Stimulated activated CD4-positive, alpha-beta T cell treated with anti-CD3 and anti-CD28 coated beads, Interleukin-15, amount 100 ng/mL, for 1 hour (primary cell): ENCODE measurements at places on chromosomes 5 and 9.

DNA sequence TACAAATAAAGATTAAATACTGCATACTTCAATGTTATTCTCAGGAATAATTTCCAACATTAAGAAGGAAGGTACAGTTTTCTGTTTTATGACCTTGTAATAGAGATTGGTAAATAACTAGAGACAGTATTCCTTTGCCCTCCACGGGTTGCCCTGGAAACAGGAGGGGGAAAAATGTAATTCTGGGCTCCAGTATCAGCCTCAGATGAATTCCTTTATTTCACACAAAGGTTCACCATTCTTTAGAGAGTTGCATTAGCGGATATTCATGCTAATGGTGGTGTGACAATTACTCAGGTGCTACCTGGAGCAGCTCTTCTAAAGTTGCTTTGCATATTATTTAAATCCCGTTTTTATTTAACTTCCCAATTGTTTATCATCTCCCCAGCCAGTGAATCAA, 42.6 kb downstream of the CETN3 start:
- no peak for DNase-seq

GRCh38 chr9:126880226-126880946, 19.9 kb downstream of the ZBTB34 start:
- no peak for DNase-seq

GRCh38 chr9:133818444-133818843, 80.3 kb upstream of the SARDH start:
- DNase-seq: no peak

GRCh38 chr9:95107976-95108375, 209.5 kb downstream of the FANCC start:
- DNase-seq: no peak

DNA sequence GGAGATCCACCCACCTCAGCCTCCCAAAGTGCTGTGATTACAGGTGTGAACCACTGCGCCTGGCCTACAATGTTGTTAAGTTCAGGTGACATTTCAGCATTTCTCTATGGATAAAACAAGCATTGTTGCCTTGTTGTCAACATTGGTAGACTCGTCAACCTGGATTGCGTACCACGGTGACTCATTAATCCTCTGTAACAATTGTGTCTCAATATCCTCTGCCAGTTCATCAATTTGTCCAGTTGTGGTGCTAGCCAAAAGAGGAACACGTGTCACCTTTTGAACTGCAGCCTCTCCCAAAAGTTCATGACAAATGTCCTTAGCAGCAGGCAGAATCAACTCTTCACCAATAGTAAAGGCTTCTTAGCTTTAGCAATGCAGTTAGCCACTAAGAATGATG, 46.3 kb upstream of the LARP1 start:
- DNase-seq: no peak

DNA sequence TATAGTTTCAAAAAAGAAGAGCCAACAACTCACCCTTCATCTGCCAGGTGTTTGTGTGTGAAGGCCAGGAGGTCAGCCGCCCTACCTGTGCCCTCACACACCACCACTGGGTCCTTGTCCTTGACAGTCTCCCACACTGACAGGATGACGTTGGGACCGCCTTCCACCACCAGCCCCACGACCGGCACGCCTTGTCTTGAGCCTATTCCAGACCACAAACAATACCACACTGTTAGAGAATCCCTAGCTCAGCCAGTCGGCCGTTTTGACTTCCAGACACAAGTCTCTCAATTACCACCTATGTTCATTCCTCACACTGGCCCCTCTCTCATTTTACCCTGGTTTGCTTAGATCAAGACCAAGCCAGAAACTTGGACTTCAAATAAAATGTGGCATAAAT, 66.1 kb downstream of the TRPM6 start:
- no peak for DNase-seq

- DNase-seq: no peak
Measured at GRCh38 chr5:81234299-81234698, 1.2 kb downstream of the CKMT2 start.

GRCh38 chr5:170478306-170478705, 25.5 kb upstream of the KCNIP1 start:
- DNase-seq: no peak

DNA sequence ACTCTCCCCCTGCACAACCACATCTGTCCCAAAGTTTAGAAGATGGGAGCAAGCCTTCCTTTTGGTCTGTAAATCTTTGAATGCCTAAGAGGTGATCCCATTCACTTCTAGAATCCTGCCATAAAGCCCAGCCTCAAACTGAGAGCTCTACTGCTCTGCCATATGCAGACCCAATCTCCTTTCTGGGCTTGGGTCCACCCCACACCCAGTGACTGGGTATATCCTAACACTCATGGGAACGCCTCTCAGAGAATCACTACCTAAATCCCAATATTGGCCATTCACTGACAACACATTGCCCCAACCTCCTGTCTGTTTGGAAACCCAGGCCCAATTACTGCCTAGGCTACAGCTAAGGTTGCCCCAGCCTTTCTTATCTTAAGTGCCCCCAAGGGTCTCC, 90.7 kb downstream of the MAMDC2 start:
- DNase-seq: no peak

- DNase-seq: no peak
Measured at GRCh38 chr5:148984345-148984744, 78.5 kb downstream of the SH3TC2 start.

- no peak for DNase-seq
Measured at GRCh38 chr9:108475813-108476212, 380.0 kb downstream of the ACTL7B start.

GRCh38 chr5:152331006-152331405, 74.1 kb downstream of the NMUR2 start:
- no peak for DNase-seq

- no peak for DNase-seq
Measured at GRCh38 chr9:6667633-6668280, 22.2 kb upstream of the GLDC start.
